ENCODE measurements at places on chromosomes 2 and 18.

DNA sequence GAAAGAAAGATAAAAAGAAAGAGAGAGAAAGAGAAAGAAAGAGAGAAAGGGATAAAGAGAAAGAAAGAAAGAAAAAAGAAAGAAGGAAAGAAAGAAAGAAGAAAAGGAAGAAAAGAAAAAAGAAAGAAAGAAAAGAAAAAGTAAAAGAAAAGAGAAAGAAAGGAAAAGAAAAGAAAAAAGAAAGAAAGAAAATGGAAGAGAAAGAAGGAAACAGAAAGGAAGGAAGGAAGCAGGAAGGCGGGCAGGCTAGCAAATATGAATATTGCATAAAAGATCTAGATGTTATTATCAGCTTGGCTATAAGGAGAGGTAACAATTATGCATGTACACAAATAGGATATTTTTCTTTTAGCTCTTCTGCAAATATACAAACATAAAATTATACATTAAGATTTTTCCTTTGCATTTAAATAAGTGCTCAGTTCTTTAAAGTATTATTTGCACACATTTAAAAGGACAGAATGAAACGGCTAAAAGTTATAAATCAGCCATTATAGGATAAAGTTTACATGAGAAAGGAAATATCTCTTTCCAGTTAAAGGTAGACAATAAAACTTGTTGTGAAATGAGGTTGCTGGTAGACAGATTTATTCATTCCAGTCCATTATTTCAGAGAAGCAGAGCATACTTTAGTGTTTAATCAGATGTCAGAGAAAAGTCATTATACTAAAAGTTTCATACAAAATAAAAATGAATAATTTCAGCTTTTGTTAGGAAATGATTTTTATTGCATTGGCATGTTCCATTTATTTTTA lies 511.4 kb downstream of the KCNJ3 start:
- DNase-seq: no peak

GRCh38 chr2:205954707-205955106 lies 131.3 kb downstream of the INO80D start:
- no peak for DNase-seq

GRCh38 chr18:5508821-5509220 lies 35.0 kb downstream of the EPB41L3 start:
- no peak for DNase-seq

GRCh38 chr2:19416083-19416482 lies 57.7 kb upstream of the OSR1 start:
- no peak for DNase-seq

GRCh38 chr2:133518700-133519344 lies 49.4 kb downstream of the NCKAP5 start:
- no peak for DNase-seq

- no peak for DNase-seq
Observed at GRCh38 chr2:205032093-205032551, 486.8 kb downstream of the PARD3B start.

- DNase-seq: no peak
Observed at GRCh38 chr18:371609-371982, 103.7 kb upstream of the THOC1 start.

DNA sequence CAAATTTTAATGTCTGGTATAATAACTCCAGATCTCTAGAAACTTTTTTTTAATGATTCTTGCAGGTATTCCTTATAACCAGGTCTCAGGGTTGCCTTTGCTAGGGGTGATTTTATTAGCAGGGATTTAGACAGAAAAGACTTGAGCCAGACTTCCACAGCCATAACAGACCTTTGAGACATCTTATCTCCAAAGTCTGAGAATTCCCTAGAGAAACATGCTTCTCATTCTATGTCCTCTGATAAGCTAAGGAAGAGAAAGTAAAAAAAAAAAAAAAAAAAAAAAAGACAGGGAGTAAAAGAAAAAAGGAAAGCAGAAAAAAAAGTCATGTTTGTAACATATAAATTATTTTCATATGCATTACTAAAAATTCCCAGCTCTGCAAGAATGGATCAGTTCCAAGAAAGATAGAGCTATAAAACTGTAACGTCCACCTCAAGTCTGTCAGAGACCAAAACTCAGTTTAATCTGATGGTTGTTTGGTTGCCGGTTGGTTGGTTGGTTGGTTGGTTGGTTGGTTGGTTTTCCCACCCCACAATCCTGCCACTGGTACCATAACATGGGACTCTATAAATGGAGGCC lies 153.8 kb downstream of the COL6A3 start:
- DNase-seq: no peak

DNA sequence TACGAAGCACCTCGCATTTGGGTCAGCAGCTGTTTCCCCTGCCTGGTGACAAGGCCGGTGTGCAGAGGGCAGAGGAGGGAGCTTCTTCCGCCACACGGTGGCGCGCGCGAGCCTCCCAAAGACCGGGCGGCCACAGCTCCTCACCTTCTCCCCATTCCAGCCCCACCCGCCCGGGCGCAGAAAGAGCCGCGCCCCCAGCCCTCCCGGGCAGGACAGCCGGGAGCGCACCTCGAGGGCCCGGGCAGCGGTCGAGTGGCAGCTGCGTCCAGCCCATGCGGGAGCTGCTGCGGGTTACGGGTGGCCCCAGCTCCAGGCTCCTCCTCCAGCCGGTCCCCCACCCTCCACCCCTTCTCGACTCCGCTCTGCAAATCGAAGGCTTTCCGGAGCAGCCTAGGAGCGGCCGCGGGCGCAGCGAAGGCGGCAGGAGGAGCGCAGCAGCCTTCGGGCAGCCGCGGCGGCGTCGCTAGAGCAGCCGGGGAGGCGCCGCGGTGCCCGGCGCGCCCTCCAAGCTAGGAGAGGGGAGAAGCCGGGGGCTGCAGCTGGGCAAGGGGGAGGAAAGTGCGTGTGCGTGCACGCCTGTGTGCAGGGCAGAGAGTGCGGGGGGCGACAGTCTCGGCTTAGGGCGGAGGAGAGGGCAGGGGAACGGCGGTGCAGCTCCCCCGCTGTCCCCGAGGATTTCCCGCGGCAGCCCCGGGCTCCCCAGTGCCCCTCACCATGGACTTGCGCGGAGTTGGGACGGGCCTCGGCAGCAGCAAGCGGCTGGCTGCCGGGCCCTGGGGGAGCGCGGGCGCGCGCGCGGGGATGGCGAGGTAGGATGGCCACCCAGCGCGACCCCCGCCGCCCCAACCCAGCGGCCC lies at the start of gene CCDC85A:
Gene CCDC85A (plus strand): TSS at position 348 of the 857 bp plus-strand sequence. CDS start 635 bp downstream, outside the sequence.
- DNase-seq: peak; percentile 69

DNA sequence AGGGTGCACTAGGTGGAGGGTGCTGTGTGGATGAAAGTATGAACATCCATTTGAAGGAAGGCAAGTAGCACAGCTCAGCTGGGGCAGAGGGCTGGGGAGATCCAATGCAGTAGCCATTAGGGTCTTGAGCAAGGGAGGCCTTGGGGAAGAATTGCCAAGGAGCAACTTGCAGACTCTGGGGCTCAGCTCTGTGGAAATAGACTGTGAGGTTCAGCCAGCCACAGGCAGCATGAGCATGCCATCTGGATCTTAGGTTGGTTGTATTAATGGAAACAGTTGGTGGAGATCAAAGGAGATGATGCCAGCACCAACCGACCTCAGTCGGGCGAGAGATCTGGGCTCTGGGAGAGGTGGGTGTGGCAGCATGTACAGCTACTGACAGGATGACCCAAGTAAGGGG lies 5.6 kb downstream of the ZAP70 start:
- DNase-seq: no peak

- no peak for DNase-seq
Observed at GRCh38 chr18:58556331-58557007, 72.4 kb downstream of the ALPK2 start.
